ENCODE measurements at places on chromosomes 16 and 17.

- no peak for DNase-seq
These were observed 7.4 kb downstream of the TMC6 start for GRCh38 chr17:78120971-78121800.

DNA sequence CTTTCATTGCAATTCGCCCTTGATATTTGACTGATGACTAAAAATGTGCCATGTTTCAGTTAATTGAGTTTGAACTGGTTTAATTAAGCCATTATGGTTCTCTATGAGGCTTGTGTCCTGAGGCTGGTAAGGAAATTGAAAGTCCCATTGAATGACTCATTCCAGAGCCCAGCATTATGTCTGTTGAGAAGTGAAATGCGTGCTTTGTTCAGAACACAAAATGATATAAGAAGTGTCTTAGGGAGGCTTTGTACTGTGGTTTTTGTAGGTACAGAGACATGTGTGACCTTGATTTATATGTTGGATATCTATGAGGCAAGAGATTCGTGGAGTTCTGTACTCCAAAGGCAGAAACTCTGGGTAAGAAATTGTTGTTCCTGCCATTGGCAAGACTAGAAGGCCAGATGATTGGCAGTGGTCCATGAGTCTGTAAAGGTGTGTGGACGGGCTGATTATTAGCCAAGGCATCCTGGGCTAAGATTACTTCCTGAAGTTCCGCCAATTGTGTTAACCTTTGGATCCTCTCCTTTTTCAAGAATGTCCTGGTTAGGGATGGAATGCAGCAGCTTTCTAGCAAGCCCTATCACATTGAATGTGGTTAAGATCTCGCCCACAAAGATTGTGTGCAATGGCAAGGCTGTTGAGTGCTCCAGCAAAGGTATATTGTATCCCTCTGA, 103.7 kb downstream of the NPIPB5 start:
- DNase-seq = no peak

DNA sequence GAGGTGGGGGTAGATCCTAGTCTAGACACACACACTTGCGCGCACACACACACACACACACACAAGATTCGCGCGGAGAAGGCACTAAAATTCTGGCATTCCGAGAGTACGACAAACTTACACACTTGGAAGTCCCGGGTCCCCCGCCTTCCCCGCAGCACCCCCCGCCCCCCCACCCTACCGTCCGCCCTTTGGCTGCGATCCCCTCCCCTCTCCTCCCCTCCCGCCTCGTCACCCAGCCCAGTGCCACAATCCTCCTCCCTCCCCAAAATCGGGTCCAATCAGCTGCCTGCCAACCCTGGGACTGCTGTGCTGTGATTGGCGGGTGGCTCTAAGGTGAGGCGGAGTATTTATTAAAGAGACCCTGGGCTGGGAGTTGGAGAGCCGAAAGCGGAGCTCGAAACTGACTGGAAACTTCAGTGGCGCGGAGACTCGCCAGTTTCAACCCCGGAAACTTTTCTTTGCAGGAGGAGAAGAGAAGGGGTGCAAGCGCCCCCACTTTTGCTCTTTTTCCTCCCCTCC, at the start of gene SOX9:
SOX9 (plus strand) TSS at position 379 of the 522 bp plus-strand sequence. CDS start 372 bp downstream, outside the sequence.
- peak; percentile 45 for DNase-seq

GRCh38 chr16:6032438-6032837, 934.8 kb upstream of the EEF2KMT start:
- no peak for DNase-seq

DNA sequence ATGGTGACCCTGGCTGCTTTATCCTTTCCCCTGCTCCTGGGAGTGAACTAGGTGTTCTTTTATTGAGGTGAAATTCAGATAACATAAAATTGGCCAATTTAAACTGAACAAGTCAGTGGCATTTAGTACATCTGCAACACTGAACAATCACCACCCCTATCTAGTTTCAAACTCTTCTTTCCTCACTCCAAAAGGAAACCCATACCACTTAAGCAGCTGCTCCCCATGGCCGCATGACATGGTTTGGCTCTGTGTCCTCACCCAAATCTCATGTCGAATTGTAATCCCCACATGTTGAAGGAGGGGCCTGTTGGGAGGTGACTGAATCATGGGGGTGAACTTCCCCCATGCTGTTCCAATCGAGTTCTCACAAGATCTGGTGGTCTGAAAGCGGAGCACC, 154.1 kb downstream of the STX8 start:
- no peak for DNase-seq

- DNase-seq = no peak
These were observed 485.7 kb downstream of the HS3ST4 start for GRCh38 chr16:26177438-26177837.

DNA sequence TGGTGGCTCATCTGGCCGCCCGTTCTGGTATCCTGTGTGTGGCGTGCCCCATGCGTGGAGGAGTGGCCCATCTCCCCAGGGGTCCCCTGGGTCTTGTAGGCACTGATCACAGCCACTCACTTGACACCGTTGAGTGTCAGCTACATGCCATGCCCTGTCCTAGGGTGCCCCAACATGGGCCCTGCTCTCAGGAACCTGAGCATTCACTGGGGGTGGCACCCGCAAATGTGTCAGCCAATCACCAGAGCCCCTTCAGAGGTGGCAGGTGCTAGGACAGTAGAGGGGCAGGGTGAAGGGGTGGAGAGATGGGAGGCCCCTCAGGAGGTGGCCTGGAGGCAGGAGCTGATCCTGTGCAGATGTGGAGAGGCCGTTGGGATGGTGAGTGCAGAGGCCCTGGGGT, 27.8 kb downstream of the CMIP start:
- no peak for DNase-seq

DNA sequence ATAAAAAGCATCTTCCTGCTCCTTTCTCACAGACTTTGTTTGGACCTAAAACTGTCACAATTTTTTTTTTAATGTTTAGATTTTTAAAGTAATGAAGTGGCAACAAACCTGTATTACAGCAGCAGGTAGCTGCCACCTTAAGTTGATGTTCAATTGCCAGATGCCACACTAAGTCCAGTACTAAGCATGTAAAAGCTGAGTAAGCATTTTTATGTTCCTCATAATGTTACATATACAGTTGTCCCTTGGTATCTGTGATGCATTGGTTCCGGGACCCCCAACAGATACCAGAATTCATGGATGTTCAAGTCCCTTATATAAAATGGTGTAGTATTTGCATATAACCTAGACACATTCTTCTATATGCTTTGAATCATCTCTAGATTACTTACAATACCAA, 45.1 kb downstream of the TNRC6A start:
- no peak for DNase-seq

DNA sequence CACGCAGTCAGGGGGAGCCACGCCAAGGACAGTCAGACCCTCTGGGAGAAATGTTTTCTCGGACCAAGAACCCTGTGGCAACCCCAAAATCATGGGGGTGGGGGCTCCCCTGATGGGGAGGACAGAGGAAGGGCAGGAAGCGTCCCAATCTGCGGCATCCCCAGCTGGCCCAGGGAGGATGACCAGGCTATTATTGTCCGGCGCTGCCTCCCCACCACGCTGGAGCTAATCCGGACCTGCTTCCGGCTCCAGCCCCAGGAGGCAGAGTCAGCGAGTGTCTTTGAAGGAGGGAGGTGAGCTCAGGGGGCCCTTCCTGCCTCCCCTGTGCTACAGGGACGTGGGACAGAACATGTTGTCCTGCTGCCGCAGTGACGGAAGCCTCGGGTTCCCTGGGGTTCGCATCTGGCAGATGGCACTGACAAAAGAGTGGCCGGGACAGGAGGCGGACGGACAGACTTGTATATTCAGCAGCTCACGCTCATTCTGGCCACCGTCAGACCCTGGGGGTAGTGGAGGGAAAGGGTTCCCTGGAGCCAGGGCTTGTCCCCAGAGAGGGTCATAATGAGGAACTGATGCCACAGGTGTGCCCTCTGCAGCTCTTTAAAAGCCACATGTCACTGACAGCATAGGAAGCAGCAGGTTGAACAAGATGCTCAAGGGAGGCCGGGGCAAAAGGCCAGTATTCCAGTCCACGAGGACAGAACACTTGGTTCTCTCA, 54.3 kb upstream of the CDC42EP4 start:
- DNase-seq = no peak

DNA sequence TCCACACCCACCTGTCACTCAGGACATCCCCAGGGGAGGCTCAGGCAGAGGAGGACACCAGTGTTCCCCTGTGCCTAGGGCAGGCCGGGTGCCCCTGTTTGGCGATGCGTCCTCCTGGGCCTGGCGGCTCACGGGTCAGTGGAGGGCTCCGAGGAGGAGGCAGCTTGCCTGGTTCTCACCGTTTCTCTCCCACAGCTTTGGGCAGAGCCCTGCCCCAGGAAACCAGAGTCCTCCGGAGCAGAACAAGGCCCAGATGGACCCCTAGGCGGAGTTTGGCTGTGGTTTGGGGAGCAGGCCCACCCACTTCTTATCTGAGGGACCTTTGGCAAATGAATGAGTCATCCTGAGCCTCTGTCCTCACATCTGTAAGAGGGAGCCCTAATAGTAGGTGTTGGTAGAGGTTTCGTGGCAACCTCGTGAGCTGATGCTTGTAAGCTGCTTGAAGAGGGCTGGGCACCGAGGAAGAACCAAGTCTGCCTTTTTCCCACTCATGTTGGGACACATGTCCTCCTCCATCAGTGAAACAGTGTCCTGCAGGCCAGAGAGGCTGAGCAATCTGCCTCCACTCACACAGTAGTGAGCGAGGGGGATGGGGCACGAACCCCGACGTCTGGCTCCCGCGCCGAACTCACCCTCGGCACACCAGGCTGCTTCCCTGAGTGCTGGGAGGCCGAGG, 247.0 kb upstream of the CIBAR2 start:
- DNase-seq = no peak

- no peak for DNase-seq
These were observed 6.4 kb downstream of the NFE2L1 start for GRCh38 chr17:48054238-48055185.

GRCh38 chr17:51636291-51636690, 375.9 kb downstream of the UTP18 start:
- DNase-seq = no peak

DNA sequence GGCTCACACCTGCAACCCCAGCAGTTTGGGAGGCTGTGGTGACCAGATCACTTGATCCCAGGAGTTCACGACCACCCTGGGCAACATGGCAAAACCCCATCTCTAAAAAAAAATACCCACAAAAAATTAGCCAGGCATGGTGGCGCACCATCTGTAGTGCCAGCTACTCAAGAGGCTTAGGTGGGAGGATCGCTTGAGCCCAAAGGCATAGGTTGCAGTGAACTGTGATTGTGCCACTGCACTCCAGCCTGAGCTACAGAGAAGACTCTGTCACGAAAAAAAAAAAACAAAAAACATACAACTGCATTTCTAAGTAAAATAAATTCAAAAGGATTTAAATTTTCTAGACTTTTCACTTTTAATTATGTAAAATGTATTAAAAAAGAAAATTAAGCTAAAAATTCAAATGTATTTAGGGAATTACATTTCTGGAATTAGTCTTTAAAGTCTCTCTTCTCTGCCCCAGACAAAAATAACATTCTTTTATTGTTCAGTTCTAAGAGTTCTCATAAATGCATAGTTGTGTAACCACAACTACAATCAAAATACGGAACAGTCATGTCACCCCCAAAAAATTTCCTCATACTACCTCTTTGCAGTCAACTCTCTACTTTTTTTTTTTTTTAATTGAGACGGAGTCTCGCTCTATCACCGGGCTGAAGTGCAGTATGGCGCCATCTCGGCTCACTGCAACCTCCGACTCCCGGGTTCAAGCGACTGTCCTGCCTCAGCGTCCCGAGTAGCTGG, 14.1 kb downstream of the FAM222B start:
- DNase-seq = no peak

DNA sequence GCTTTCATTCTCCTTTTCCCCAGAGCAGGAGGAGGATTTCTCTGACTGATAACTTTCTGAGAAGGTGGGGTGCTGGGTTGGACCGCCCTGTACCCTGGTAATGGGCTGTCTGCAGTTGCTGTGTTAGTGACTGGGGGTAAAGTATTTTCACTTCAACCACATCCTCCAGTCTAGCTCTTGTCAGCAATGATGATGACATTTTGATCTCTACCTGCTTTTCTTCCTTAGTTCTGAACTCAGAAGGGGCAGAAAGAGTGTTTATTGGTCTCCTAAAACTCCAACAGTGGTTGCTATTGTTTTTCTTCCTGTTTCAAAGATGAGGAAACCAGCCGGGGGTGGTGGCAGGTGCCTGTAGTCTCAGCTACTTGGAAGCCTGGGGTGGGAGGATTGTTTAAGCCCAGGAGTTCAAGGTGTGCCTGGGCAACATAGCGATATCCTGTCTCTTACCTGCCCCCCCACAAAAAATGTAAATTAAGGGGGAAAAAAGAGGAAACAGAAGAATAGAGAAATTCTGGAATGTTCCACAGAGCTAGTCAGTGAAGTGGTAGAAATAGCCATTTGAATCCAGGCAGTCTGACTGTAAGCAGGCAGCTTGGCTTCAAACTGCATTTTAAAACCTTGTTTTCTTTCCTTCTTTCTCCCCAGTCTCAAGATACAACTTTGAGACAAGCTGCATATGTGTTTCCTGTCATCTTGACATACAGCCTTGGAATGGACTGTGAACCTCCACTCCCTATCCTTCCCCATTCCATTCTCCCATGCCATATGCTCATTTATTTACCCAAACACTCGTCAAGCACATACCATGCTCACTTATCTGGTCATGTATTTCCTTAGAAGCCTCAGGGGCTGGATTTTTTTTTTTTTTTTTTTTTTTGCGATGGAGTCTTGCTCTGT, 3.3 kb upstream of the N4BP1 start:
- peak; percentile 27 for DNase-seq

DNA sequence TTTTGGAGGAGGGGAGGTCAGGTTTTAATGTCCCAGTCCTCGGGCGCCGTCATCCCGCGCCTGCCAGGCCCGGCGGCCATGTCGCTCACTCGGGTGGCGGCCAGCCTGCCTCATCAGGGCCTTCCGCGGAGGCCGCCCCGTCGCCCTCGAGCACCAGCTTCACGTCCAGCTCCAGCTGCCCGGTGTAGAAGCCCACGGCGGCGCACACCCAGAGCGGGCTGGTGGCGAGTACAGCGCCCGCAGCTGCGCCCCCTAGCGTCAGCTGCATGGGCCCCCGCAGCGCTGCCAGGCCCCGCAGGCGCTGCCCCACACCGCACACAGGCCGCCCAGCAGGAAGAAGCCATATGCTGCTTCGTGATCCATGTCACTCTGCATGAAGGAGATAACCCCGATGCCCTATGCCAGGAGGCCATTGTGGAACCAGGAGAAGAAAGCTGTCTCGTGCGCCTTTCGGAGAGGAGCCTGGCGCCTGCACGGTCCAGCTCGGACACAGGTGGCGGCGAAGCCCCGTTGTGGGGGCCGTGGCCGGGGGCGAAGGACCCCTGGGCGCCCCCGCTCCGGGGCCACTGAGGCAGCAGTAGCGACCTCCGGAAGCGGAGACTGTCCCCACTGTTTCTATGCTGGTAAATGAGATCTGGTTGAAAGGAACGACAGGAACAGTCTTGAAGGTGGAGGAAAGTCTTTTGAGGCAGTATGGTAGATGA, 9.6 kb downstream of the AP2B1 start:
- no peak for DNase-seq

Measured in amniotic stem cell (primary cell).